Smooth muscle cell of the pulmonary artery (primary cell): ENCODE measurements at places on chromosomes 12 and 14. TPM values are rescaled to one million over a fixed set of nuclear protein-coding genes. Genes with fewer than 3 reads are reported as not detected.

Gene PRB2
- not detected in 2 replicates for total RNA-seq

Gene ENDOU
- total RNA-seq = 0.40 and 0.52 TPM in 2 replicates

Gene GPR65
- 0.07 and 0.26 TPM in 2 replicates for total RNA-seq

Gene REM2
- total RNA-seq = 0.07 and 0.13 TPM in 2 replicates

Gene INSM2
- total RNA-seq = not detected in 2 replicates

Gene ANO2
- 0.07 TPM in 1 of 2 replicates, not detected in the other for total RNA-seq

Gene GTF2H3
- total RNA-seq = 29.8 and 35.6 TPM in 2 replicates

Gene SDS
- total RNA-seq = not detected in 2 replicates

Gene EIF2S3B
- total RNA-seq = 0.65 and 14.8 TPM in 2 replicates

Gene DAO
- total RNA-seq = not detected in 2 replicates

Gene NEUROD4
- total RNA-seq = not detected in 2 replicates

Gene KRT7
- total RNA-seq = 15.0 and 16.4 TPM in 2 replicates

Gene GNB3
- total RNA-seq = 2.0 and 3.2 TPM in 2 replicates
